ENCODE measurements at places on chromosomes 11 and 22. TPM values are rescaled to one million over a fixed set of nuclear protein-coding genes. Genes with fewer than 3 reads are reported as not detected.

RAB3IL1 gene
- 0.49 TPM for total RNA-seq

PYGM gene
- total RNA-seq = 0.16 TPM

SMC1B gene
- not detected for total RNA-seq

SLC5A1 gene
- total RNA-seq = not detected

NELL1 gene
- total RNA-seq = not detected

OR2AG1 gene
- total RNA-seq = not detected

CCDC87 gene
- total RNA-seq = 0.76 TPM

MIAT gene
- 2.3 TPM for total RNA-seq

TOLLIP gene
- 34.2 TPM for total RNA-seq

PGA5 gene
- not detected for total RNA-seq

GPHA2 gene
- not detected for total RNA-seq

UPK3A gene
- total RNA-seq = not detected

CNTF gene
- total RNA-seq = 0.49 TPM

Measured in mesangial cell (primary cell).